ENCODE measurements at places on chromosomes 16 and 17.

GRCh38 chr16:18008356-18008755 is 328.2 kb downstream of the NPIPA8 start:
- DNase-seq, result no peak

DNA sequence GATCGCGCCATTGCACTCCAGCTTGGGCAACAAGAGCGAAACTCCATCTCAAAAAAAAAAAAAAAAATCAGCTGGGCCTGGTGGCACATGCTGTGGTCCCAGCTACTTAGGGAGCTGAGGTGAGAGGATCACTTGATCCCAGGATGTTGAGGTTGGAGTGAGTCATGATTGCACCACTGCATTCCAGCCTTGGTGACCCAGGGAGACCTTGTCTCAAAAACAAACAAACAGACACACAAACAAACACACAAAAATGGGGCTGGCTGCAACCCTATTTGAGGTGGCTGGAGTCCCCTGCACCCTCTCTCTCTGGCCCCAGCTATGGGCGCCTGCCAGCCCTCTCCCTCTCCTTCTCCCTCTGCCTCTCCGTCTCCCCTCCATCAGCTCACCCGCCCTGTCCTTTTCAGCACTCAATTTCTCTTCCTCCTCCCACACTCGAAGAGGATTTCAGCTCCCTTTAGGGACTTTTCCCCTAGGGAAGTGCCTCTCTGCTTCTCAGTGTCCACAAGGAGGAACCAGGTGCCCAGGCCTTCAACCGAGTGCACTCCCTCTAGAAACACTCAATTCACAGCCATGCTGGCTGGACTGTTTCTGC is 17.5 kb upstream of the TFAP4 start:
- DNase-seq, result no peak

- DNase-seq, result no peak
These were observed 683.1 kb upstream of the SALL1 start for GRCh38 chr16:51834133-51834532.

- DNase-seq, result no peak
These were observed 14.1 kb downstream of the CDH1 start for GRCh38 chr16:68751160-68751559.

- no peak for DNase-seq
These were observed 62.9 kb downstream of the SPECC1 start for GRCh38 chr17:20071824-20072691.

DNA sequence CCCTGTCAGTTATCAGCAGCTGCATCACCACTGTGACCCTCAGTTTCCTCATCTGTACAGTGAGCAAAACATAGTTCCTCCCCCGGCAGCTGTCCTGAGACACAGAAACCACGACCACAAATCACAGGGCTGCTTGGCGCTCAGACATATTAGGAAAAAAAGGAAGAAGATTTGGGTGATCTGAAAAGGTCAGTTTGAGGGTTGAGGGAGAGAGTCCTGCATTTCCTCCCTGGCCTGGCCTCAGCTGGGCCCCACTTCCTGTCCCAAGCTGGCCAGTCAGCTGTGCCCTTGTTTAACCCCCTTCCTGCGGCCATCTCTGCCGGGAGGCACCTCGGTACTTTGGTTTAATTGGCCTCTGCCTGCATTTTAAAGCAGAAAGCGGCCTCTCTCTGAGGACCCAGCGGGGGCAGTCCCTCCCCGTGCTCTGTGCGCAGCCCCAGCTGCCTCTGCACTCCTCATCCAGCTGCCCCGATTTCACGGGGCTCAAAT is 24.0 kb upstream of the CIBAR2 start:
- DNase-seq, result peak; percentile 64

DNA sequence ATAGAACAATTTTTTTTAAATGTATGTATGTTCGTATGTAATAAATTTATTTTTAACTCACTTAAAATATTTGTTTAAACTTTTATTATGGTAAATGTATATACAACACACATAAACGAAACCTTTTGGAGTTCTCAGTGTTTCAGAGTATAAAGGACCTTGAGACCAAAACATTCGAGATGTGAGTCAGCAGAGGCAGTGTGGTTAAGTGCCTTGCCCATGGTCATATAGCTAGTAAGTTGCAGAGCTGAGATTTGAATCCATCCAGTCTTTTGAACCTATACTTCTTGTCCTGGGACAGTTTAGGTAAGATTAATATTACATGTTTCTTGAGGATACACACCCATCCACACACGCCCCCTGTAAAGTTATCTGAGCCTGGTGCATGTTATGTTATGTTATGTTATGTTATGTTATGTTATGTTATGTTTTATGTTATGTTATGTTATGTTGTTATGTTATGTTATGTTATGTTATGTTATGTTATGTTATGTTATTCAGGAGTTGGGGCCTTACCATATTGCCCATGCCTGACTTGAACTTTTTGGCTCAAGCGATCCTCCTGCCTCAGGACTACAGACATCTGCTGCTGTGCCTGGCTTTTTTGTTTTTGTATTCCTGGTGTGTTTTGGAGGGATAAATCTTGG is 41.8 kb downstream of the TNRC6A start:
- no peak for DNase-seq

DNA sequence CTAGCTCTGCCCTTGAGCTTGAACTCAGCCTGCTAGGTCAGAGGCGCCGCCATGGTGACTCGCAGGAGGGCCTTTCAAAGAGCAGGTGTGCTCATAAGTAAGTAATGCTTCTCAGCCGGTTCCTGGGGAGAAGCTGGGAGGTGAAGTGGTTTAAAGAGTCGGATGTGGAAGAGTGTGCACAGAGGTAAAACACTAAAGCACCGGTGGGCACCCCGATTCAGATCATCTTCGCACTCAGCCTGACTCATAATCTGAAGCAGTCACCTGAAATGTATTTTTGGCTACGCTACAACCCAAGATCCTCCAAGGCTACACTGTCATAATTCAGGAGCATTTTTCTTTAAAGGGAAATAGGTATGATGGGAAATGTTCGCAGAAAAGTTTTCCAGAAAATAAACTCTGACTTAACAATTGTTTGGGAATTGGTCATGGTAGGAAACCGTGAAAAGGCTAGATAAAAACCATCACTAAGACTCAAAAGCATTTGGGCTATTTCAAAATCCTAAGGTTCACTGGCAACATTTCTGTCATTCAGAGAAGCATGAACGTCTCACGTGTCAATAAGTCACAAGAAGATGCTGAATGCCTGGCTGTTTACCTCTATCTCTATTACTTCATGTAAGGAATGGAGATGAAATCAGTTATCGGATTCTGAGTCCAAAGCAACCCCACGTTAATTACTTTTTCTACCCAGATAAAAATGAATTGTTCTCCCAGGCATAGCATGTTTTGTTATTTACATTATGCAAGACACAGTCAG is 17.8 kb downstream of the CDH8 start:
- no peak for DNase-seq

GRCh38 chr17:42833767-42834422 is 698 bp downstream of the PSME3 start:
- no peak for DNase-seq

GRCh38 chr17:81983639-81984373 is 6.4 kb downstream of the ASPSCR1 start:
- no peak for DNase-seq

- DNase-seq, result no peak
These were observed 455.5 kb downstream of the SOX9 start for GRCh38 chr17:72576289-72576759.

GRCh38 chr17:76156662-76156991 is 15.6 kb upstream of the FOXJ1 start:
- no peak for DNase-seq

DNA sequence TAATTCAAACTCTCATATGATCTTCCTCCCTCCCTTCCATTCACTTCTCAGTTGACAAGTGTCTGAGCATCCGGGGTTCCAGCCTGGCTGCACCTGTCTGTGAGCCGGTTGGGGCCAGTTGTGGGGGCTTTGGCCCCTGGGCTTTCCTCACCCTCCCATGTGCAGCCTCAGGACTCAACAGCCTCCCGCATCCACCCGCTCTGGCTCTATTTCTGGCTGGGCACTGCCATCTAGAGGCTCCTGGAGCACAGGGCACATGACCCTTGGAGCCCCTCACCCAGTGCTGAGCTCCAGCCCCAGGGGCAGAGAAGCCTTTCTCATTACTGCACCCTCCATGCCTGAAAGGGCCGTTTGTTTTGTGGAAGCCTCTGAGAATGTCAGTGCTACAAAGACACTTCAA is 43.3 kb downstream of the HAPSTR1 start:
- peak; percentile 91 for DNase-seq

DNA sequence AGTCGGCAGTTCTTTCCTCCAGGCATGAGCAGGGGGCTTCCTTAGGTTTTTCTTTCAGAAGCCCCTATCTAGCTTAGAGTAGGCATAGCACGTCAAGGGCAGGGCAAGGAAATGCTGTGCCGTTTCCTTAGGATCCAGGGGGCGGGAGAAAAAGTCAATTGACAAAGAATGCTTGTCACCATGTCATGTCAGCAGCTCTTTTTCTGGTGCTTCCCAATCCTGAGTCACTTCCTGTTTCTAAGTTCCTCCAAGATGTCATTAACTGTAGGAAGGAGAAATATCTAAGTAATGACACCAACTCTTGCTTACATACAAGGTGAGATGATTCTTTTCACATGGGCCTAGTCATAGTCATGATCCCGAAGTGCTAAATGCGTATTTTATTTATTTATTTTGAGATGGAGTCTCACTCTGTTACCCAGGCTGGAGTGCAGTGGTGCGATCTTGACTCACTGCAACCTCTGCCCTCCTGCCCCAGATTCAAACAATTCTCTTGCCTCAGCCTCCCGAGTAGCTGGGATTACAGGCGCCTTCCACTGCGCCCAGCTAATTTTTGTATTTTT is 35.2 kb downstream of the GJC1 start:
- DNase-seq, result no peak

GRCh38 chr17:74356646-74357465 is 4.8 kb downstream of the BTBD17 start:
- DNase-seq, result no peak

DNA sequence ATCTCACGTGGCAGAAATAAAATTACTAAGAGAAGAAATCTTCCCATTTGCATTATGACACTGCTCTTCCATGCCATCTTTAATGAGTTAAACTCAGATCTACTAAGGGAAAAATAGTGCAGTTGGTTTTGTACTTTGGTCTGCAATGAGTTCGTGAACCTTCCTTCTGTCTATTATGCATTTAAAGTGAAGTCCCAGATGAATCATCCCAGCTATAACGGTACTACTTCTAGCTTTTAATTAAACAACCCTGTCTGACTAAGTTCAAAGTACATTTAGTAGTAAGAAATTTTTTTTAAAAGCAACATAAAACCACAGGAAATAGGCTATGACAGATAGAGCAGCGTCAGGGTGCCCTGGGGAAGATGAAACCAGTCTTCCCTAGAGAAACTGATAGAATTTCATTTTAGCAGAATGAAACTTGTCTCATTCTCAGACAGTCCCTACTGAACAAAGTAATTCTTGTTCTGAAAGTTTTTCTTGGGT is 1.8 kb downstream of the TMIGD1 start:
- DNase-seq, result no peak

GRCh38 chr17:80101946-80102663 is 724 bp downstream of the GAA start:
- peak; percentile 41 for DNase-seq

- no peak for DNase-seq
These were observed 59.1 kb downstream of the HS3ST3A1 start for GRCh38 chr17:13542636-13543035.

- no peak for DNase-seq
These were observed 41.3 kb upstream of the MNT start for GRCh38 chr17:2442166-2442565.

- no peak for DNase-seq
These were observed 43.5 kb downstream of the EMP2 start for GRCh38 chr16:10536814-10537389.

- peak; percentile 52 for DNase-seq
These were observed 1.2 kb downstream of the ORMDL3 start for GRCh38 chr17:39926135-39926587.

DNA sequence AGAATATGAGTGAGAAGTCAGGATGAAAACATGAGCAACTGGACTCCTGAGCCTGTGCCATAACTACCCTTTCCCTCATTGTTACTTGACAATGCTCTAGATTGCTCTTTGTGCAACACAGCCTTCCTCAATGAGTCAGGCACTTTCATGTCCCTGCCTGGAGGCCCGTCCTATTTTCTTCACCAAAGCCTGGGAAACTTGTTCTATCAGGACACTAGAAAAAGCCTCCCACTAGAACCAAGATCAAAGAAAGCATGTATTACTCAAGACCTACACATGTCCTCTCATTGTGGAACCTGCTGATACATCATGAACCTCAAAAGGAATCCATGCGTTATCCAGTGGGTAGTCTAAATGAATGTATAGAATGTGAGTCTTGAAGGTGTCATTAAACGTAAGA is 624.5 kb downstream of the TOX3 start:
- no peak for DNase-seq

GRCh38 chr16:56884026-56884582 is 19.1 kb downstream of the SLC12A3 start:
- DNase-seq, result no peak

GRCh38 chr16:16050106-16050505 is 100.7 kb downstream of the ABCC1 start:
- no peak for DNase-seq

GRCh38 chr16:78034530-78034929 is 12.2 kb downstream of the CLEC3A start:
- no peak for DNase-seq

GRCh38 chr17:58788199-58788598 is 32.5 kb downstream of the PPM1E start:
- DNase-seq, result no peak

DNA sequence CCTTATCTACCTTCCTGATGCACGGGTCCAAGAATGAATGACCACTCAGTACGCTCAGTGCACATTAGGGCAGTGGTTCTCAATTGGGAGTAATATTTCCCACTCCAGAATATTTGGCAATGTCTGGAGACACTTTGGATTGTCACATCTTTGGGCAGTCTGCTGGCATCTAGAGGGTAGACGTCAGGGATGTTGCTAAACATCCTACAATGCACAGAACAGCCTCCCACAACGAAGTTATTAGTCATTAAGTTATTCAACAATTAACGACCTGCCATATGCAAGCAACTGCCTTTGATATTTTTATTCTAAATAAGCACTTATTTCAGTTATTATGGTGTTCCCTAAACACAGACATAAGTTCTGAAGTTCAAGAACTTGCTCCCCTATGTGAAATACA is 669.3 kb downstream of the TOX3 start:
- no peak for DNase-seq

- DNase-seq, result peak; percentile 87
These were observed 21.0 kb downstream of the SNN start for GRCh38 chr16:11689031-11689840.

DNA sequence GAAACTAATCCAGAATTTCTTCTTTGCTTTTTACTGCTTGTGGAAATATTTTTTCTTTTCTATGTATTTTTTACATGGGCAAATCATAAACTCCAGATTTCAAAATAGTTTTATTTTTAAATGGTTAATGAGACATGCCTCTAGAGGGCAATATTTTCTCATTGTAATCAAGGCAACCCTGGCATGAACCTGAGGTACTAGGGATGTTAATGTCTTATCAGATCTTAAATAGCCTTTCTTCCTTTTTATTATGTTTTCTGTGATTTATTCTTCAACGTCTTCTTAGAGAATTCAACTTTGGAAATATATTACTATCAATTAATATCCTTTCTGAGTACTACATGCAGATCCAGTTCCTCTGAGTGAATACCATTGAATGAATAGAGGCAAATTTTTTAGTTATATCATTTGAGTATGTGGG is 324.7 kb downstream of the BCAS3 start:
- DNase-seq, result peak; percentile 47

All from NAMALWA (cell line).